Brain pericyte (primary cell): ENCODE measurements at places on chromosomes 5 and 9.

- no peak for DNase-seq
Observed at GRCh38 chr5:2805080-2805479, 53.6 kb upstream of the IRX2 start.

GRCh38 chr5:51148437-51148836 lies 234.8 kb upstream of the ISL1 start:
- no peak for DNase-seq

- no peak for DNase-seq
Observed at GRCh38 chr5:80246995-80247729, 8.7 kb downstream of the SERINC5 start.

DNA sequence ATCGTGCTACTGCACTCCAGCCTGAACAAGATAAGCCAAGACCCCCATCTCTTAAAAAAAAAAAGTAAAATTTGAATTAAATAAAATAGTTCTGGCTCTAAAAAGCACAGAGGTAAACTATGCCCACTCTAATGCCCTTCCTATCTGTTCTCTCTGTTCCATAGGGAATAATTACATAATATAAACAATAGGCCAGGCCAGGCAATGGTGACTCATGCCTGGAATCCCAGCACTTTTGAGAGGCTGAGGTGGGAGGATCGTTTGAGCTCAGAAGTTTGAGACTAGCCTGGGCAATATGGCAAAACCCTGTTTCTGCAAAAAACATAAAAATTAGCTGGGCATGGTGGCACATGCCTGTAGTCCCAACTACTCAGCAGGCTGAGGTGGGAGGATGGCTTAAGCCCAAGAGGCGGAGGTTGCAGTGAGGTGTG lies 47.4 kb downstream of the MYO10 start:
- no peak for DNase-seq

DNA sequence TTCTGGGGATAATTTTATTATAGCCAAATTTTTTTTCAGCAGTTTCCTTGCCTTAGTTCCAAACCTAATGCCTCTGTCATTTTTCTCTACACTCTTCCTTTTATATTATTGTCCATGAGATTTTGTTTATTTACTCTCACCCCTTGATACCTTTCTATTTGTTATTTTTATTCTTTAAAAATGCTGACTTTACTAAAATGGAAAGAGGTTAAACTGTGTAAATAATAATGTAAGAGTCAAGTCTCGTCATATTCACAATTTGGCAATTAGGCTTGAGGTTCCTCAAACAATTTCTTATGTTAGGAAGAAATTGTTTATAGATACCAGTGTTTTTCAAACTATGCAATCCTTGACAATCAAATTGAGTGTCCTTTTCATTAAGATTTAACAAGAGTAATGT lies 428.6 kb upstream of the CDH9 start:
- DNase-seq = no peak

DNA sequence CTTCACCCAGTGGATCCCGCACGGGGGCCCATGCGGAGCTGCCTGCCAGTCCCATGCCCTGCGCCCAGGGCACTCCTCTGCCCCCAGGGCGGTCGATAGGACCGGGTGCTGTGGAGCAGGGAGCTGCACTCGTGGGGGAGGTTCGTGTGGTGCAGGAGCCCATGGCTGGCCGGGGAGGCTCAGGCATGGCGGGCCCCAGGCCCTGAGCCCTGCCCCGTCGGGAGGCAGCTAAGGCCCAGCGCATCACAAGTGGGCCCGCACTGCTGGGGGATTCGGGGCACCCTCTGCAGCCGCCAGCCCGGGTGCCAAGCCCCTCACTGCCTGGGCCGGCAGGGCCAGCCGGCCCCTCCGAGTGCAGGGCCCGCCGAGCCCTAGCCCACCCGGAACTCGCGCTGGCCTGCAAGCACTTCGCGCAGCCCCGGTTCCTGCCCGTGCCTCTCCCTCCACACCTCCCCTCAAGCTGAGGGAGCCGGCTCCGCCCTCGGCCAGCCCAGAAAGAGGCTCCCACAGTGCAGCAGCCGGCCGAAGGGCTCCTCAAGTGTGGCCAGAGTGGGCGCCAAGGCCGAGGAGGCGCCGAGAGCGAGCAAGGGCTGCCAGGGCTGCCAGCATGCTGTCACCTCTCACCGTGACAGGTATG lies 221.1 kb upstream of the RORB start:
- DNase-seq = no peak

- DNase-seq = no peak
Observed at GRCh38 chr5:58018016-58018415, 441.9 kb downstream of the PLK2 start.

- DNase-seq = no peak
Observed at GRCh38 chr9:136119883-136120393, 1.3 kb upstream of the TMEM250 start.

DNA sequence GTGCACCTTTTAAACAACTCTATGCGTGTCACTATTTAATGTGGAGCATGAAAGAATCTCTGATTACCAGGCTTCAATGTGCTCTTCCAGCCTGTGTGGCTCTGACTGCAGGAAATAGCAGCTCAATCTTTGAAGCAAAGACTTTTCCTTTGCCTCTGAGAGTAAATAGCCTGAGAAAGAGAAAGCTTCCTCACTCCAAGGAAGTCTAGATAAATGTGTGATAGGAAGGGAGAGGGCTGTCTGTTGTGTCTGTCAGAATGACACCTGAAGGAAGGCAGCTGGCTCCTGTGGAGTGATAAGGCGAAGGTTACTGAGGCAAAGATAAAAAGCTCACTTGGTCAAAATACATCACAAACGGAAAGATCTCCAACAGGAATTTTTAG lies 205.3 kb upstream of the HAPLN1 start:
- no peak for DNase-seq

DNA sequence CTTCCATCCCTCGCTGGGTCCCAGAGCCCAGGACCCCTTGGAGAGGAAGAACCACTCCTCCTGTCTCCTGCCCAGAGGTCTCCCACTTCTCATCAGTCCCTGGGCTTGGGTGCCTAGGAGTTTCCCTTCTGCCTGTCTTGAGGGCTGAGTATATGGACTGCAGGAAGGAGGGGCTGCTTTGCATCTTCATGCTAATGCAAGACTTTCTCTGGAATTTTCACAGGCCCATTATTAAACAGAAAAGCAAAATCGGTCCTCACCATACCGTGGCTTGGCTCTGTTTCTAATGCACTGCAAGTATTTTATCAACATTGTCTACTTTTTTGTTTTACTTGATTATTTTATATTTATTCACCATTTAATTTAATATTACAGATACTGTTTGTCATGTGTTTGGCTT lies 34.5 kb downstream of the TRIO start:
- DNase-seq = no peak

- DNase-seq = no peak
Observed at GRCh38 chr5:143436871-143437270, 33.4 kb upstream of the NR3C1 start.

DNA sequence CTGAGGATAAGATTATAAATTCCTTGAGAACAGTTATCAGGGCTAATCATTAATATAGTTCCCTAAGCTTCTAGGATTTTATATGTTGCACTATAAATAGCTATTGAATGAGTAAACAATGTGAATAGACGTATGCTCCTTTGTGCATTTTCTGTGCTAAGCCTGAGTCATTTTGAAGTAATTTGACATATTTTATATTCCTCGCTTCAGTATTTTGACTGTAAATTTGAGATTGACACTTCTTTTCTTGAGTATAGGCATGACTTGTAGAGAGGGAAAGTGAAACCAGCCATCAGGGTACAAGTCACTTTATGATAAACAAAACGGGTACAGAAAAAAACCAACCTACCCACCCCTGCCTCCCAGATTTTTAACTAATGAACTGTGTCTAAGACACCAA lies 367.7 kb upstream of the PRR16 start:
- DNase-seq = no peak

- no peak for DNase-seq
Observed at GRCh38 chr9:18327121-18327520, 146.8 kb upstream of the ADAMTSL1 start.

- no peak for DNase-seq
Observed at GRCh38 chr5:51389577-51390463, 6.6 kb downstream of the ISL1 start.

DNA sequence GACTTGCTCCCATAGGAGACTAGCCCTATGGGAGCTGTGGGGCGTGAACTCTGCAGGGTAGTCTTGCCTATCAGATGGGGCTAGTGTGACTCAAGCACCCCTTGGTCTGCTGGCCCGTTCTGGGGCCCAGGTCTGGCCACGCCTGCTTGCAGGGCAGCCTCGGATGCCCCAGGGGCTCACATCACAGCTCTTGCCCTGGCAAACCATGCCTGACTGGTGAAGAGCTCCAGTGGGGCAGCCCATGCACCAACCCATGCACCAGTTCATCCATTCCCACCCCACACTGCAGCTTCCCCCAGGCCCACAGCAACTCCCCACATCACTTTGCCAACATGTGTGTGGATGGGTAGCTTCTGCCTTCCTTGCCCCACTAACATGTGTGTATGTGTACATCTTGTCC lies 93.9 kb upstream of the PRLR start:
- DNase-seq = no peak

DNA sequence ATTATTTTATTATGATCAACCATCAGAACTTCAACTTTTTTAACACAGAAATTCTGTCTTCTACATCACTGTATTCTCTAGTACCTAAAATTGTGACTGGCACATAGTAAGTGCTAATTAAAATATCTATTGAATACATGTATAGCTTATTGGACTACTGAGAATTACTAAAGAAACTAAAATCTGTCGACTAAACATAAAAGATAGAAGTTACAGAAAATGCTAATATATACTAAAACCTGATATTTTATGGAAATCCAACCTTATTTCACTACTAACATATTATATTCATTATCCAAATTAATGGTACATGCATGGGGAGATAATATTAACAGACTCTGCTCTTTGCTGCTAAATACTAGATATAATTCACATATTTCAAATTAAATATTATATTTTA lies 153.6 kb downstream of the DTWD2 start:
- no peak for DNase-seq

DNA sequence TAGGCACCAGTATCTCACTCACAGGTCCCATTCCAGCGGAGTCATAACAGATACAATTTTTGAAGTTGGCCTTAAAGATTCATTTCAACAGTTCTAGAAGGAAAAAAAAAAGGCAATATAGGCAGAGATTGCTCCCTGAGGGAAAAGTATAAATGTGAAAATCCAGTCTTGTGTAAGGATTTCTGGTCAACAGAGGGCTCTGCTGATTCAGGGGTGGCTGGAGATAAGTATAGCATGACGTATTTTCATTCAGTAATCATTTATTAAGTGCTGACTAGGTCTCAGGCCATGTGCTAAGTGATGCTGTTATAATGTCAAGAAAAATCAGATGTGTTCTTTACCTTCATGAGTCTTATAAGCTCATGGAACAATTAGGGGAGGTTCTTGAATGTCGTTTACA lies 377.3 kb upstream of the MEF2C start:
- DNase-seq = no peak

DNA sequence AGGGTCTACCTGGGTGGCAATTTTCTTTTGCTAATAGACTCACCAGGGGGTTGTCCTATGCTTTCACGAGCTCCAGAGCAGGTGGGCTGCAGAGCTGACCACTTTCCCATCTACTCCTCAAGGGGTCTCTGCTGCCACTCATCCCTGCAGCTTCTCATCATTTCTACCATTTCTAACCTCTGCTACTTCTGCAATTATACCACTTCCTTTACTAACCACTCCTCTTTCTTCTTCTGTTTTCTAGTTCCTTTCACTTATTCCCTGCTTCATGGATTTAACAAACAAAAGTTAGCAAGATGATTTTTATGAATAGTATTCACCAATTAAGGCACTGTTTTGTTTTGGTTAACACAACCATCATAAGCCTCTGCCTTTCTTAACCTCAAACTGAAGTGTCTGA lies 34.5 kb upstream of the NIPBL start:
- DNase-seq = no peak

GRCh38 chr5:135186662-135187522 lies 152.9 kb upstream of the PITX1 start:
- no peak for DNase-seq

DNA sequence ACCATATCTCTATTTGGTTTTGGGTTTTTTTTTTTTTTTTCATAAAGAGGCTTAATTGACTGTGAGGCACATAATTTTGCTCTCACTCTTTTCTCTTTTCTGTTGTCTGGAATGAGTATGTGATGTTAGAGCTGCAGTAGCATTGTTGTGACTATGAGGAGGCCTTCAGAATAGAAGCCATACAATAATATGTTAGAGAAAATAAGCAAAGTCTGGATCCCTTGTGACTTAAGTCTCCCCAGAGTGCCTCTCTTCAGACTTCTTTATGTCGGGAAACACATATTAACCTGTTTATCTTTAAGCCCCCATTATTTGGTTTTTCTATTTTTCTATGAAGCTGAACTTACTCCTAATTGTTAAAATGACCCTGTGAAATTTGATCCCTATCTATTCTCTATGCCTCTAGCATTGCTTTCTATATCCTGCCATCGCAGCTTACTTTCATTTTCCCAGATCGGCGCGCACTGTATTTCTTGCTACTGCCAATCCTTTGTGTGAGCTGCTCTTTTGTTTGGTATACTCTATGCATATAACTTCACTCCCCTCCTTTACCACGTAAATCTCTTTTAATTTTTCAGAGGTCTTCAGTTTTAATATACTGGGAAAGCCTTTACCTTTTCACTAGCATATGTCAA lies 372.5 kb upstream of the KCNN2 start:
- no peak for DNase-seq

- DNase-seq = no peak
Observed at GRCh38 chr5:154098465-154098864, 59.7 kb downstream of the MFAP3 start.

GRCh38 chr9:68872026-68872501 lies 141.8 kb downstream of the PRKACG start:
- DNase-seq = no peak

- DNase-seq = no peak
Observed at GRCh38 chr9:88177371-88177770, 39.1 kb upstream of the SPATA31C2 start.

- no peak for DNase-seq
Observed at GRCh38 chr5:140355546-140355945, 4.4 kb upstream of the SLC4A9 start.

DNA sequence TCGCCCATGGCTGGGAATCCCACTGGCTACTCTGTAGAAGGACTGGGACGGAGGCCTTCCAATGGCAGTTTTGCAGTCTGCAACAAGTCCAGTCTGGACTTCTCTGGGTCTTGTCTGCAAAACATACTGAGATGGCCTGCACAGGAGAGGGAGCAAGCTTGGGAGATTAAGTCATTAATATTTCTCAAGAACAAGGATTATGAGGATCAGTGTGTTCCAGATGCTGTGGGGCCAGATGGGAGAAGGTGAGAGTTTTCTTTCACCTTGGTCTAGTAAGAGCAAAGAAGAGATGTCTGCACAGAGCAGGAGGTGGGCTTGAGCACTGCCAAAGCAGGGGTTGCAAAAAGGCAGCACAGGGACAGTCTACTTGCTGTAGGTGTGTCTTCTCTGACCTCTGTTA lies at the start of gene PDE6A:
Gene PDE6A, minus strand, starts transcription at position 128 of the 400 bp plus-strand sequence. Its CDS starts 120 bp downstream, at position 8.
- no peak for DNase-seq

GRCh38 chr9:12289711-12290110 lies 403.5 kb upstream of the TYRP1 start:
- no peak for DNase-seq
